HL-60 (cell line): ENCODE measurements at places on chromosomes 4 and X.
A peak's percentile ranks its signal among the peaks of the same experiment; 100 is the strongest.

DNA sequence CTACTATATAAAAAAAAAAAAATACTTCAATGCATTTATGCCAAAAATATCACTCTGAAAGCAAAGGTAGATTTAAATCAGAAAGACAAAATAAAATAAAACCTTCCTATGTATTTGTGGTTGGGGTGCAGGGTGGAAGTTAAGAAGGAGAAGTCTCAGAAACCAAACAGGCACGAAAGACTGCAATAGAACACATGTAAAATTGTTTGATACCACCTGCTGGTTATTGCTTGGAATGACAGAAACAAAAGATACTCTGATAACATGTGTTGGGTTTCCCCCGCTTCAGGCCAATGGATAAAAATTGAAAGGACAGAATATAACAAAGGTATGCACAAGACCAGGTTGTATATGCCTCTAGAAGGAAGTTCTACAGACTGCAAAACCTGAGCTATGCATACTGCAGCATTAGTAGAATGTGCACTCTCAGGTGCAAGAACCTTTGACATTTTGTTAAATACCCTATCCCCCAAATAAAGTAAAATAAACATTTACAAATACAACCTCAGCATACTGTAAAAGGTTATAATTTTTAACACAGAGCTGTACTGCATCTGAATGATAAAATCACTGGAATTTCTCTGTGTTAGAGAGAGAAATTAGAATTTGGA is 118.8 kb downstream of the GABRA2 start:
- DNase-seq: peak; percentile 4

- DNase-seq: no peak
These were observed 113.0 kb downstream of the DTHD1 start for GRCh38 chr4:36394352-36394903.

DNA sequence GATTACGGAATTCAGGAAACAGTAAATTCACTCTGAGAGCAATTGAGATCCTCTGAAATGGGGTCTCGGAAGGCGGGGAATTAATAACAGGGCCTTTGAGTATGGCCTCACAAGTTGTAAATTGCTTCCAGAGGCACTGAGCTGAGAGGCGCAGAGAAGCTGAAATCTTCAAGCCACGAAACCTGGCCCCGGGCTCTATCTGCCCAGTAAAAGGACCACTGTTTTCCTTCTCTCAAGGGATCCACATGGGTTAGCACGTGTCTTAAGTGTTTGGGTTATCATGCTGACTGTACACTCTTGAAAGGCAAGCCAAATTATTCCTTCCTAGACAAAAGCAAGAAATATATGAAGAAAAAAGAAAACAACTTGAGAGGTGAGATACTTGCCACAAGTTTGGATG is 1012.9 kb upstream of the FTHL17 start:
- no peak for DNase-seq

GRCh38 chrX:17632942-17633341 is 104.4 kb upstream of the SCML1 start:
- DNase-seq: no peak
